ENCODE measurements at places on chromosomes 13 and 19. TPM values are rescaled to one million over a fixed set of nuclear protein-coding genes. Genes with fewer than 3 reads are reported as not detected.

DCT gene
- 0.17 TPM for total RNA-seq

PEG3 gene
- total RNA-seq: 10.4 TPM

KPNA3 gene
- total RNA-seq: 47.9 TPM

MAB21L1 gene
- total RNA-seq: 2.1 TPM

C19orf73 gene
- 2.4 TPM for total RNA-seq

CPB2 gene
- not detected for total RNA-seq

F2RL3 gene
- total RNA-seq: 6.5 TPM

SMIM17 gene
- total RNA-seq: 0.65 TPM

CEACAM6 gene
- under 0.01 TPM for total RNA-seq

Data from esophagus muscularis mucosa (tissue), 4 donors.